ENCODE measurements at places on chromosomes 4 and X.

DNA sequence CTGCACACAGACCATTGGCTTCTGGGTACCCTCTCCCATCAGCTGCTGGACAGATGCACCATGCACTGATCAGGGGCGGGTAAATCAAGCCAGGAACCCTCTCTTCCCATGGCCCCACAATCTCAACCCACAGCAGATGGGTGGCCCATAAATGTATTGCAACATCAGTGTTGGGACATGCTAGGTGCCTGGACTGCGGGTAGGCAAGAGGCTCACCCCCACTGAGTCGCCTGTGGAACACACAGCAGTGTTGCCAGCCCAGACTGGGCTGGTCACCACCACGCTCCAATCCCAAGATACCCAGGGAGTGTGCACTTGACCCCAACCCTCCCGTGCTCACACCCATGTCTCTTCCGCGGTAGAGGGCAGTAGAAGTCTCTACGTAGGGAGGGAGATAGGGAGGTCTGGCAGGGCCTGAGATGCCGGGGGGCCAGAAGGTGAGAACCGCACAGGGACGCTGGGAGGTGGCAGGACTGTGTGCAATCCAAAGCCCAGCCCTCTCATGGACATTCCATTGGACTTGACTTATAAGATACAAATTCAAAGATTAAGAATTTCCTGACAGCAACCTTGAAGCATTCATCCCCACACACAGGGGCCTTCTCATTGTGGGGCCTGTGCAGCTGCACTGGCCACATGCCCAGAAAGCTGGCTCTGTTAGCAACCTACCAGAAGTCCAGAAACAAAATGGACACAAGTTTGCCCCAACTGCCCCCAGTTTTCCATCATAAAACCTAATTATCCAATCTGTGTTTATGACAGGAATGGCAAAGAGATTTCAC, 183.7 kb downstream of the NSUN7 start:
- DNase-seq: peak; percentile 69

DNA sequence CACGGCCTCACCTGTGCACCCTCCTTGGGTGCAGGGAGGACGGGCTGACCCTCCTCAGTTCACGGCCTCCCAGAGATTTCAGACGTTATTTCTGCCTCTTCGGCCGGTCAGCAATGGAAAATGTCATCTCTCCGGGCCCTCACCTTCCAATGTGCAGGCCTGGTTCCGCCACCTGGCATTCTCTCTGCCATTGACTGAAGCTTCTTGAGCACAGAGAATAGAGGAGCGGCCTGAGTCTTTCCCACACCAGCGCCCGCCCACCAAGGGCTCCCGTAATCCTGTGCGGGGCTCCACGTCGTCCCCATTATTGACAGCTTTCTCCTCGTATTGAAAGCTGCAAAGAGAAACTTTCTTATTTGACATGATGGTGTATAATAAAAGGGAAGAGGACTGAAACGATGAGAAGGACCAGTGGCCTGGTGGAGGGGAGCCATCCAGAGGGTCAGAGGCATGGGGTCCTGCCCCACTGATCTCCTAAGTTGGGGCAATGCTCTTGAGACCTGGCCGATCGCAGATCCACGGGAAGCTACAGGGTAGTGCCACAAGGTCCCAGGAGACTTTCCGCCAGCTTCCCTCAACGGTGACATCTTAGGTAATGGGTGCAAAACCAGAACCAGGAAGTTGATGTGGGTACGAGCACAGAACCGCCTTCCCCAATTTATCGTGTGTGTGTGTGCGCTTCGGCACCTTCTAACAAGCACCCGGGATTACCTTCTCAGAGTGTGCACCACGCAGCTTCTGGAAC, 20.6 kb downstream of the HTRA3 start:
- no peak for DNase-seq

GRCh38 chrX:108148524-108148923, 56.9 kb downstream of the ATG4A start:
- no peak for DNase-seq

GRCh38 chrX:65667157-65667502, 324 bp upstream of the MSN start:
- no peak for DNase-seq

DNA sequence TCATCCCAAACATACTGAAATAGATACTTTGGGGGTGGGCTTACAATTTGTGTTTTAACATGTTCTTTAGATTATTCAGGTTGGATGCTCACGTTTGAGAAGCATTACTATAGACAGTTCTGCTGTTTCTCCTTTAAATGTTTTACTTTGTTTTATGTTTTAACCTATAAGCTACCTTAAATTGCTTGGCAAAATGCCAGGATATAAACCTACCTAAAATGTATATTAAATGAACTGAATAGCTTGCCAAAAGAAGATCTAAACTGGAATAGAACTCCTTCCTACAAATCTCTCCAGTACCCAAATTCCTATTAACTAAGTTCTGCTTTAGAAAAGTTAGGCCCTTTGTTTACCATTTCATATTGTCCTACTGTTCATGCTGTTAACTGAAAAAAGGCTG, 124.4 kb downstream of the TBX22 start:
- DNase-seq: no peak

- DNase-seq: no peak
Measured at GRCh38 chr4:139457318-139457717, 3.4 kb downstream of the RAB33B start.

DNA sequence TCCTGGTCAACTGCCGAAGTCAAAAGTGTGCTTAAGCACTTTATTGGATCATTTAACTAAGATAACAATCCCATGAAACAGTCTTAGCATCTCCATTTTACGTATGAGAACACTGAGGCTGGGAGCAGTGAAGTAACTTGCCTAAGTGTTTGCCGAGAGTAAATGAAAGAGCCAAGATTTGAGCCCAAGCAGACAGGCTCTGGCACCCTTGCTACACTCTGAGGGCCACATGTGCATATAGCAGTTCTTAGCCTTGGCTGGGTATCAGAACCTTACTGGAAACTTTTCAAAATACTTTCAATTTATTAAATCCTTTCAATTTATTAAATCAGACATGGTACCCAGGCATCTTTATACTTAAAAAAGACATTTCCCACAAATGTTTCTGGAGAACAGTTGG, 225.9 kb downstream of the NR3C2 start:
- no peak for DNase-seq

DNA sequence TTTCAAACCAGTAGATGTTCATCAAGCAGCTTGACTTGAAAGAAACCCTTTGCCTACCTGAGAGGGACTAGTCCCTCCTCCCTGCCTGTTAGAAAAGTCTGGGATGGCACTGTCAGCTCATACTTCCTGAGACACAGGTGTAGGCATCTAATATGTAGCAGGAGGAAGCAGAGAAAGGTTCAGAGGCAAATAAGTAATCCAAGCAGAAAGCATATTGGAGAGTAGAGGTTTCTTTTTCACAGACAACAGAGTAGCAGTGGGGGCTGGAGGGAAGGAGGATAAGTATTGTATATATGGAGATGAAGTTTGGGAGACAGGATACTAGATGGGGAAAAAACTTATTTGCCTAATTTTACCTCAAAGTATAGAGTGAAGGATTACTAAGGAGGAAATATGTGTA, 81.5 kb downstream of the FNIP2 start:
- DNase-seq: no peak

- DNase-seq: no peak
Measured at GRCh38 chr4:80897537-80898303, 132.8 kb upstream of the BMP3 start.

DNA sequence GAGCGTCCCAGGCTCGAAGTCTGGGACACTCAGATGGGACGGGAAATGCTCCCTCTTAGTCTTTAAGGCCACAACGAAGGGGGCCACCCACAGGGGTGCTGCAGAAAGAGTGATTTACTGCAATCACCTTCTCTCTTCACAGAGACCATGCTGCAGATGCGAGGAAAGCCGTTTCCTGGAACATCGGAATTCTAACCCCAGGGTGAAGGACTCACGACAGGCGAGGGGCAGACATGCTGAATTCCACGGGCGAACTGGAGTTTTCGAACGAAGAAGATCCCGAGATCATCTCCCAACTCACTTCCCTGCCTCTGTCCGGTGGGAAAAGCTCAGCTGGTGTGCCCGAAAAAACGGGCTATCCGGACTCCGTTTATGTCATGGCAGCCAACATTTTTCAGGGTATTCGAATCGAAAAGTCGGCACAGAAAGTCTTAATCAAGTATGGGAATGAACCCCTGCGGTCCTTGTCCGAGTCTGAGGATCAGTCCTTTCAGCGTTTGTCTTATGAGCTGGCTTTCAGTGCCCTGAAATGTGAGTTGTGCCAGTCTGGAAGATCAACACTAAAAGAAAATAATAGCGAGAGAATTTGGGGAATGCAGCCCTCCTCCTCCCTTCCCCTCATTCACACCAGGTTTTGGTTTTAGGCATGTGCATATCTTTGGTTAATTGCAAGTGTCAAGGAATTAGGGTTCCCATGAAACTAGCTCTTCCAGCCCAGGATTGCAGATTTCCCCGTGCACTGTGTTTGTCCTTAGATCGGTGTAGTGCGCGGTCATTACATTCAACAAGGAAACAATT, 905 bp downstream of the NSUN7 start:
- DNase-seq: no peak

GRCh38 chr4:26765515-26765914, 95.1 kb upstream of the STIM2 start:
- no peak for DNase-seq

DNA sequence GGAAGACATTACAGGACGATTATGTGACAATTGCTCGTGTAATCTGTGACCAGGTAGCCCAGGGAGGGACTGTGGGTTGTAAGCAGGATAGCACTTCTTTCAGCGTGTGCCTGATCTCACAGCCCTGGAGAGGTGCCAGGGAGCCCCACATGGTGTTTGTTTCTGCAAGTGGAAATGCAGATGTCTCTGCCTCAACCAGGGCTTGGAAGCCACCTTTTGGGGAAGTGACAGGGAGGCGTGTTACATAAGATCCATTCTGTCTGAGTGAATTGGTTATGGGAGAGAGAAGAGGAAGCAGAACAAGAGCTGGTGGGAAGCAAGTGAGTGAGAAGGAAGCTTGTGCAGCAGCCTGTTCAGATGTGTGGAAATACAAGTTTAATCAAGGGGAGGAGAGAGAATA, 104.5 kb upstream of the GATB start:
- peak; percentile 67 for DNase-seq

DNA sequence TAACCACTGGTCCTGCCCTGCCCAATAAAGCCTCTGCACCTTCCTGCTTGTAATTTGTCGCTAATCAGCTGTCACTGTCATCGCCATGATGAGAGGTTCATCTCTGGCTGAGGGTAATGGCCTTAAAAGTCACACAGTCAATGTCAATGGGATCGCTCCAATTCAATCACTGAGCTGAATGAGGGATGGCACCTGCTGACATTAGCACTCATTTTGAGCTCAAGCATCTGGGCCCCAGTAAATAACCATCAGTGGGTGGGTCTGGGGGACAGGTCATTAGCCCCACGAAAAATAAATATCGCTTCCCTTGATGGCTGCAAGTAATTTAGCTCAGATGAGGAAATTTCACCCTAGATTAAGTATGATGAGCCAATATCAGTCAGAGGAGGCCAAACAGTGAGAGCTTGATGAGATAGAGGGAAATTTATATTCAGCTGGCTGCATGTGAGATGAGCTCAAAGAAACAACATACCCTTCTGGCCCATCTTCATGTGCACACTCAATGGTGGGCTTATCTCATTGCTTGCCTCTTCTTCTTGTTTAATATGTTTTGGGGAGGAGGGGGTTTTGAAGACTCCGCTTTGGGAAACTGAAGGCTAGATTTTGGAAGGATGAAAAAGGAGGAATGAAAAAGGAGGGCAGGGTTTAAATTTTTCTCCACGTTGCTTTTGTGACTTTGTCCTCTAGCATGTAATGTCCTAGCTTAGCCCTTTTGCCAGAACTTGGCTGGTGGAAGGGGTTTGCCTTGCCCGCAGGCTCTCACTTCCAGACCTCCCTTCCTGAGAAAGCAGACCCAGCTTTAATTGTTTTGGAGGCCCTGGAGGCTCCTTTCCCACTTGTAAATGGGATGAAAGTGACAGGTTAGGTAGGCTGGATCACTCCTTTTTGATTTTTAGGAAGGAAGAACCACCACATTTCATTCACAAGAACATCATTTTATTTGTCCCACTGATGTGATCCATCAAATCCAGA, 84.8 kb upstream of the PAQR3 start:
- DNase-seq: no peak

DNA sequence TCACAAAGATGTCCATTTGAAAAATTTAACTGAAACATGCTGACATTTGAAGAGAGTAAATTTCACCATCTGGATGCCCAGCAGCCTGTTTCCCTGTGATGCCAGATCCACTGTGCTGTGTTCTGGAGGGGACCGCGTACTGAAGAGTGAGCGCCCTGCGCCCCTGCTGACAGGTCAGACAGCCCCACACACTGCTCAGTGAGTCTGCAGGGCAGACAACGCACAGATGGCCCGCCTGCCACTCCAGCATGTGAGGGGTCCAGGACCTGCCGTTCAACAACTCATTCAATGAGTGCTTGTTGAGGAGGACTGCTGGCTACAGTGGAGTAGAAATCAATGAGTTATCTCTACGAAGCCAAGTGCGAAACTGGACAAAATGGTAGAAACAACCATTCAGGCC, 49.2 kb downstream of the FGFRL1 start:
- no peak for DNase-seq

DNA sequence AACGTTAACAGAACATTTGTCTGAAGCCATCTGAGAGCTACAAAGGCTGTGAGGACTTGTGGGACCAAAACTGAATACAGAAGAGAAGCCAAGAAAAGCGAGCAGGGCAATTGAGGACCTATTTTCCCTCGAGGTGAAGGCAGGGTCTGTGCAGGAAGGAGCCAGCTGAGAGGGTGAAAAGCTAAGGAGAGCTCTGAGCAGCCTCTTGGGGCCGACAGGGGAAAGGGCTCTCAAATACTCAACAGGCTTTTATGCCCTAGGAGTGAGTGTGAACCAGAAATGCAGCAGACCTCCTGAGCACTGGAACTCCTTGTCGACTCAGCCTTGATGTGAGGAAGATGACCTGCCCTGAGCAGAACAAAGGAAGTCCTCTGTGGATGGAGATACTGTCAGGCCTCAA, 54.2 kb downstream of the C4orf50 start:
- DNase-seq: no peak

- DNase-seq: no peak
Measured at GRCh38 chrX:3940000-3940610, 226.7 kb upstream of the PRKX start.

DNA sequence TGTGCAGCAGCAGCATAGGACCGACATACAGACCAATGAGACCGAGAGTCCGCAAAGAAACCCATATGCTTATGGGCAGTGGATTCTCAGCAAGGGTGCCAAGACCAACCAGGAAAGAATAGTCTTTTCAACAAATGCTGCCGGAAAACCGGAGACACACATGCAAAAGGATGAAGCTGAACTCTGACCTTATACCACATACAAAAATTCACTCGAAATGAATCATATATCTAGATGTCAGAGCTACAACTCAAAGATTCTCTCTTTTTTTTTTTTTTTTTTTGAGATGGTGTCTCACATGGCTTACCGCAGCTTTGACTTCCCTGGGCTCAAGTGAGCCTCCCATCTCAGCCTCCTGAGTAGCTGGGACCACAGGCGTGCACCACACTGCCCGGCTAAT, 16.0 kb upstream of the MXD4 start:
- no peak for DNase-seq

DNA sequence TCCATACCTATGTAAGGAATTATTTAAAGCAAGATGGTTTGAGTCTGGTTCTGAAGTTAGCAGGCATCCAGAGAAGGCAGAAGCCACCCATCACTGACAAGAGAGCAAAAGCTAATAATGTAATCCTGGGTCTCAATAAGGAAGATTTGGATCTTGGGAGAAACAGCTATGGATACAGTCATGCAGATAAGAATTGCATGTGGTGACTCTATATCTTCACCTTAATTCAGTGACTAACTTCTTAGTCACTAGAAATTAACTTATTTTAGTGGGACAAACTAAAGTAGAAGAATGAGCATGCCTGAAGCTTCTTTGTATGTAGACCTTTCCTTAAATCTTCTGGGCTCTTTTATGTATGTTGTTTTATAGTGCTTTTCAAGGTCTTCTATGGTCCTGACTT, 66.6 kb downstream of the ATP10D start:
- no peak for DNase-seq

All from caudate nucleus (tissue), 63 donors.